ENCODE measurements at places on chromosomes 2 and 18. TPM values are rescaled to one million over a fixed set of nuclear protein-coding genes. Genes with fewer than 3 reads are reported as not detected.

The SERPINB7 gene
- 149 TPM for polyA plus RNA-seq

The DSG4 gene
- not detected for polyA plus RNA-seq

The RNF152 gene
- 6.5 TPM for polyA plus RNA-seq

The CHST9 gene
- polyA plus RNA-seq = not detected

The SCYGR1 gene
- not detected for polyA plus RNA-seq

The RTP5 gene
- polyA plus RNA-seq = not detected

The ALKAL2 gene
- not detected for polyA plus RNA-seq

The BMP10 gene
- not detected for polyA plus RNA-seq

DNA sequence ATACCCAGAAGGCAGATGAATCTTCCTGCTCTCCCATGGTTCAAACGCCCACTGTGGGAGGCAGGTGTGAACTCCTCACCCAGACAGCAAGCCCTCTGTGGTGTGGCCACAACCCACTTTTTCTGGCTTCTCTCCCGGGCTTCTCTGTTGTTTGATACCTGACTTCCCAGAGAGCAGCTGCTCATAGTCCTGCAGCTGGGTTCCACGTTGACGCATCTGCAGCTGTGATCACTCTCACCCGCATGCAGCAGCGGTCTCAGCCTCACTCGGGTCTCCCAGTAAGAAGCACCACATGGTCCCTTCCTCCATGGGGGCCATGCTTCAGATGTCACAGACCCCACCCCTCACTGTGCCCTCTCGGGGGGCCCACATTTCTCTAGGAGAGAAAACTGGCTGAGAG lies 3.5 kb downstream of the ASPRV1 start:
- no peak for DNase-seq

GRCh38 chr2:152584301-152584700 lies 133.0 kb downstream of the PRPF40A start:
- DNase-seq = no peak

- no peak for DNase-seq
Observed at GRCh38 chr2:38230756-38231155, 146.3 kb downstream of the ATL2 start.

DNA sequence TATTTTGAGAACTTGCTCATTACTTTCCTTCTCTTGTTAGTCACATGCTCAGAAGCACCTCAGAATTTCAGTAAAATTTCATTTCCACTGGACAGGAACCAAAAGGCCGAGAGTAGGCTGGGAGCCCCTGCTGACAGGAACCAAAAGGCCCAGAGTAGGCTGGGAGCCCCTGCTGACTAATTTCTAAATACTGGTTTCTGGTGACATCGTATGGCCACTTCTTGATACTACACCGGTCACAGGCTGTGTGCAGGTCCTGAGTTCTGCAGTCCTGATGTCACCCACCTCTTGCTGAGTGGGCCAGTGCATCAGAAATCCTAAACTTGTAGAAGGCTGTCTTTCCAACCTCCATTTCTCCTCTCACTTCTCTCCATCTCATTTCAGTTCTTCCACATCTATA lies 17.7 kb upstream of the EN1 start:
- DNase-seq = no peak
